Hematopoietic multipotent progenitor cell (in vitro differentiated cells): ENCODE measurements at places on chromosomes 5 and 9.
A peak's percentile ranks its signal among the peaks of the same experiment; 100 is the strongest.

GRCh38 chr5:14983666-14984441 lies 112.3 kb upstream of the ANKH start:
- DNase-seq = peak; percentile 44

- DNase-seq = no peak
Observed at GRCh38 chr9:40925149-40925548, 203.3 kb downstream of the FOXD4L6 start.

GRCh38 chr9:33393581-33393980 lies 8.8 kb downstream of the AQP7 start:
- DNase-seq = no peak

DNA sequence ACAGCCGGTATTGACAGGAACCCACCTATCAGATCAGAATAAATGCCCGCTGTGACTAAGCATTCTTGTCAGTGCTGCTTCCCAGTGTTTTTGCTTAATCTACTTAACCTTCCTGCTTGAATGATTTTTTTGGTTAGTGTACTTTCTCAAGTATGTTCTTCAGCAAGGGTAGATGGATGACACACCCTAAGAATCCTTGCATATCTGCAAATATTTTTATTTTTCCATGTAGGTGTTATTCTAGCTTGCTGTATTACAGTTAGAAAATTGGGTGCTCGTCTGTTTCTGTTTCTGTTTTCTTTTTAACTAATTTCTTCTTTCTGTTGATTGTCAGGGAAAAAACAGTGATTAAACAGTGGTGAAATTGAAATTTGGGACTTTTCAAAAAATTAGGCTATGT lies 64.5 kb downstream of the SEC61B start:
- no peak for DNase-seq

- DNase-seq = no peak
Observed at GRCh38 chr9:128414461-128414860, 6.2 kb upstream of the CERCAM start.

DNA sequence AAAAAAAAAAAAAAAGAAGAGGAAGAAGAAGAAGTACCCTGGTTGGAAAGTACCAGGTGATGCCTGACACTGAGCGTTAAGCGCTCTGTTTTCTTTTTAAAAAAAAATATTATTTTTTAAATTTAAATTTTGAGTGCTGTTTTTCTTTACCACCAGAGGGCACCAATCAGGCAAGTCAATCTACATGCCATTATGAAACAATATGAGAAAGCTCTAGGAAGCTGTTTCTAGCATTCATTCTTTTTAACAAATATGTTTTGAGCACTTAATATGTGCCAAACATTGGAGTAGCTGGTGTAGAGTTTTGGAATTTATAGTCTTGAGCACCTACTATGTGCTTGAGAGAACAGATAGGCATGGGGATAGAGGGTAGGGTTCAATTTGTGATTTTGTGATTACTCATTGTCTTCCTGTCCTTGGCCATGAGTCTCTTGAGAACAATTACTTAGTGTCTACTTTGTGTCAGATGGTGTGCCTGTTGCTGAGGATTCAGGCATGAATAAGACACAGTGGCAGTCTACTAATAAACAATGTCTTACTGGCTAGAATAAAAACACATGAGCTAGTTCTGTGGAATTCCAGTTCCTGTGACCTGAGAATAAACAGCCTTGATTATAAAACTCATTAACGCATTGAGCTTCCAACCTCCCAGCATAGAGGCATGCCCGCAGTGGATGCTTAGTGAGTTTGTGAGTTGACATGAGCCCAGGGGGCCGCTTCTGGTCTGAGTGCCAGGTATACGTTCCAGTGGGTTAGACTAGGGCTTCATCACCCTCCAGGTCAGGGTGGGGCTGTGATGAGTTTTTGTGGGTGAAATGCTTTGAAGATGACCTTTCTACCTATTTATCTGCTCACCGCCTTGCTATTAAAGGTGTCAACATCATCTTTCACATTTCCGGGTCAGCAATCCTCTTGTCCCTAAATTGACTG lies 3.0 kb upstream of the UBE2R2 start:
- no peak for DNase-seq

- DNase-seq = no peak
Observed at GRCh38 chr9:136855461-136856078, 3.4 kb downstream of the MAMDC4 start.

DNA sequence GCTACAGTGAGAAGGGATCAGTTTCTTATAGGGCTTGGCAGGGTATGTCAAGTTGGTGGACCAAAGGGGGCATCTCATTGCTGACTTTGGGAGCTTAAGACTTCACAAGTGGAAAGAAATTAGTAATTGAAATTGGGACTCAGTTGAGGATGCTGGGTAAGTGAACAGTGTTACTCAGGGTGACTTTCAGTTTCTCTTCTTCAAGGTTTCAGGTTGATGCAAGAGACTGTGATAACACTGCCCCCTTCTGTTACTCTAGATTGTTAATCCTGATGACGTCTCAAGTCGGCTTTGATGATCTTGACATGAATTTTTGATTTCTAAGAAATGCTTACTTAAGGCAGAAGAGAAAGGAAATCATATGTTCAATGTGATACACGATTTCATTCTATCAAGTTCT lies 21.3 kb downstream of the KCTD16 start:
- peak; percentile 78 for DNase-seq

GRCh38 chr9:653856-654387 lies 187.6 kb upstream of the DMRT1 start:
- DNase-seq = no peak
